ENCODE measurements at places on chromosomes 3 and 15. TPM values are rescaled to one million over a fixed set of nuclear protein-coding genes. Genes with fewer than 3 reads are reported as not detected.

CCNB2 gene
- total RNA-seq: 120 TPM

DNA sequence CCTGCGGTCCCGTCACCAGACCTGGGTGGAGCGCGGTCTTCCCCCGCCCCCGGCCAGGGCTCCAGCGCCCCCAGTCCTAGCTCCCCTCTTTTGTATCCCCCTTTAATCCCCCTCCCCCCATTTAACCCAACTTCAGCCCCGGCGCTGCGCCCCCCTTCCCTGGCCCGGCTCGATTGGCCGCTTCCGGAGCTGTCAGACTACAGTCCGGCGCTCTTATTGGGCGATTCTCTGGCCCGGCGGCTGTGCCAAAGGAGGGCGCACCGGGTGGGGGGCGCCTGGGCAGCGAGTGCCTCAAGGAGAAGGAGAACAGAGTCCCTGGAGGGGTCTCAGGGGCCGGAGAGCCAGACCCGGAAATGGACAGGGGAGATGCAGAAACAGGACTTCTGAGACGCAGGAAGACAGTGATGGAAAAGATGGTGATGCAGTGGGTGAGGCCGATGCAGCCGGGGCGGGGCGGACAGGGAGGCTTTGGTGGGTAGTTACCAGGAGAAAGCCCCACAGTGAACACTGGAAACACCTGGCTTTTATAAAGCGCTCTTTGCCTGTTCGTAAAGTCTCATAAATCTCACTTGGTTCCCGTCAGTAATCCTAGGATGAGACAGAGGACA is 1.2 kb upstream of the ADCY5 start:
- DNase-seq: no peak

DNA sequence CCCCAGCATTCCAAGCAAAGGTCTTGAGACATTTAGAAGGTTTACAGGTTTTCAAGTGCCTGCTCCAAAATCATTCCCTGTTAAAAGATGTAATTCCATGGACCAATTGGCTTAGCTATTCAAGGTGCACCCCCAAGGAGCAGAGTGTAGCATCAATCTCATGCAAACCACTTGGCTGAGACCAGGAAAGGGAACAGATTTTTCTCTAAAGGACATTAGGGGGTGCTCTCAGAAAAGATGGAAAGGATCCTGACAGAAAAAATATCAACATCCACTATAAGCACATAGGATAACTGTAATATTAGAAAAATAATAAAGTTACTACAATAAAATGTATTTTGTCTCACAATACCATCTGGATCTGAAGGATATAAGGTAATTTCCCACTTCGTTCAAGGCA is 328.0 kb upstream of the CDIN1 start:
- DNase-seq: no peak

DNA sequence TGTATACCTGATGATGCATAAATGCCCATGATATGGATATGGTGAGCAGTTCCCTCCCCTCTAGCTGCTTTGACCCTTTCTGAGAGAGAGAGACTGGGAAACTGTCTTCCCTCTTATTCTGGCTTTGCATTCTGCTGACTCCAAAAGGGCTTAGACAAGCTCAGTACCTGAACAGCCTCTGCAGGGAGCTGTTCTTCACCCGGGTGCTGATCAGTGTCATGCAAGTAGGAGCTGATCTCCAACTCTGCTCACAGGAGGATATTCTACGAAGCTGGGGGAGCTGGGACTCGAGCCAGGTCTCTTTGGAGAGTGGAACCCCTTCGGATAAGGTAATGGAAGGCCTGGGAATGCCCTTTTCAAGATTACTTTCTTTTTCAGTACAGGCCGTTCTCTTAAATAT is 237.1 kb downstream of the RYR3 start:
- DNase-seq: peak; percentile 9

RTP3 gene
- not detected for total RNA-seq

- DNase-seq: no peak
These were observed 17.5 kb upstream of the REC114 start for GRCh38 chr15:73425510-73425909.

WNT5A gene
- not detected for total RNA-seq

DNA sequence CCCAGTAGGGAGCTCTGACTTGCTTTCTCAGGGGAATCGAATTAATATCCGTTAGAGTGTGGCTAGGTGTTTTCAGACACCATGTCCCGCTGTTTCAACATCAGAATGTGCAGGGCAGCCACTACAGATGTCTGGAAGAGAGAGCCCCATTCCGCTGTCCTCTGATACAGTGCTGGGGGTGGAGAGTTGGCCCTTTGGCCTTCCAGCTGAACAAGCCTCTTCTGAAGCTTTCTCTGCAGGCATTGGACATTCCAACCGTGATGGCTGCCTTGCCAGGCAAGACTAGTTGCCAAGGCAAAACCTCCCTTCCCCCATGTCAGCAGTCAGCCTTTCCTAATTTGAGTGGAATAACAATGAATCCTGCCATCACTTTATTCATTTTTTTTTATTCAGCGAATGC is 1.5 kb downstream of the FAH start:
- DNase-seq: no peak

DNA sequence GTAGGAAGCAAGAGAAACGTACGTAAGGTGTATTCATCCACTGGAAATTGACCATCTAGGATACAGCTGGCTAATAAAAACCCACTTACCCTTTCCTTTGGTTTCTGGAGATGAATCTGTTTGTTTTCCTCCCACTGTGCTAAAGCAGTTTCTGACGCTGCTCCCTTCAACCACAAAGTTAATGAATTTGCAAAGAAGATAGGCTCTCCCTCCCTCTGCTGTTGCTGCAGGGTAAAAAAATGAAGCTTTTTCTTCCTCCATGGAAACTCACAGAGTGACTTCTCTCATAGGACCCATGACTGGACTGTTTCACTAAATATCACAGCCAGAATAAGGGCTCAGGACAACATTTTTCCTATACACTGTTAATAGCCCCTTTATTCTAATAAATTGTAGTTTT is 172.1 kb upstream of the LRRN1 start:
- no peak for DNase-seq

DNA sequence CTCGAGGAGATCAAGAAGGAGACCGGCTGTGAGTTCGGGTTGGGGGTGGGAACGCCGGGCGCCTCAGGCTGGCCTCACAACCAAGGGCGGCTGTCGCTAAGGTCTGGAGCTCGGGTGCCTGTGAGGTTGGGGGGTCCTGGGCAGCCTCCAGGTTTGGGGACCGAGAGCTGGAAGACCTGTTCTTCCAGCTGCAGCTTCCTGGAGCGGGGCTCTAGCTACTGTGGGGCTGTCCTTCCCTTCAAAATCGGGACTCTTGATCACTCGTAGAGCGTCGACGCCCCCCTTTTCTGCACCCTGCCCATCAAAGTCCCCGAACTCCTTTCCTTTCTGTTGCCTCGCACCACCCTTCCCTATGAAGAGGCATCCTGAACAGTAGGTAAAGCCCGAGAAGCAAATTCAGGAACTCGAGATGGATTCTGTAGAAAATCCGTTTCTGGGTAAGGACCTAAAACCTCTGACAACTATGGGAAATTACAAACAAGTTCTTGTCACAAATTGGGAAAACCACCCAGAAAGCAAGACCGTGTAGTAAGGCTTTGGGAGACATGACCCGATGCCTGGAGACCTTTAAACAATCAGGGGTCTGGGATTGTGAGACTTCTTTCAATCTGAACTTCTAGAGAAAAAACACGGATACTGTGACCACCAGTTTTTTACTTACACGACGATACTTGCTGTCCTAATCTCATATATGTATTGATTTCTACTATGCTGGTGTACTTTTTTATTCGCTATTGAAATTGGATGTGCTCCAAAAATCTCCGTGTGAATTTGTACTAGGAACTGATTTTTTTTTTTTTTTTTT is 556 bp downstream of the CHP1 start:
- no peak for DNase-seq

GRCh38 chr15:79154483-79155135 is 64.0 kb upstream of the RASGRF1 start:
- no peak for DNase-seq

DNAH12 gene
- 0.04 TPM for total RNA-seq

DNA sequence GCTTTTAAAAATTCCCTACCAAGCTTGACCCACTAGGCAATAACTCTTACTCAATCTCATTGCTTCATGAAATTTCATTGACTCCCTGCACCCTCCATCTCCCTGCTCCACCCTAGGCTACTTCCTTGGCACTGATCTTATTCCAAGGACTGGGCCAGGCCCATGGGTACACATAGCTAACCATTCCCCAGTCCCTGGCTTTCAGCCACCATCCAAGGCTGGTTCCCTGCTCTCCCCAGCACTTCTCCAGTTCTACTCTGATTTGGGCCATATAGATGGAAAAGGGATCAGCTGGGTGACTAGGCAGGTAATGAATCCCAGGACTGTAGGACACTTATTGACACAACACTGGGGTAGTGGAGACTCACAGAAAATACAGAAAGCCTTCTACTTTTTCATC is 88.1 kb upstream of the NEO1 start:
- DNase-seq: no peak

SKOR1 gene
- 0.16 TPM for total RNA-seq

GRCh38 chr3:74643636-74644035 is 29.2 kb upstream of the CNTN3 start:
- DNase-seq: no peak

GRCh38 chr3:64358176-64358575 is 132.9 kb upstream of the PRICKLE2 start:
- no peak for DNase-seq

- no peak for DNase-seq
These were observed 160.7 kb downstream of the STAC start for GRCh38 chr3:36540888-36541518.

DNA sequence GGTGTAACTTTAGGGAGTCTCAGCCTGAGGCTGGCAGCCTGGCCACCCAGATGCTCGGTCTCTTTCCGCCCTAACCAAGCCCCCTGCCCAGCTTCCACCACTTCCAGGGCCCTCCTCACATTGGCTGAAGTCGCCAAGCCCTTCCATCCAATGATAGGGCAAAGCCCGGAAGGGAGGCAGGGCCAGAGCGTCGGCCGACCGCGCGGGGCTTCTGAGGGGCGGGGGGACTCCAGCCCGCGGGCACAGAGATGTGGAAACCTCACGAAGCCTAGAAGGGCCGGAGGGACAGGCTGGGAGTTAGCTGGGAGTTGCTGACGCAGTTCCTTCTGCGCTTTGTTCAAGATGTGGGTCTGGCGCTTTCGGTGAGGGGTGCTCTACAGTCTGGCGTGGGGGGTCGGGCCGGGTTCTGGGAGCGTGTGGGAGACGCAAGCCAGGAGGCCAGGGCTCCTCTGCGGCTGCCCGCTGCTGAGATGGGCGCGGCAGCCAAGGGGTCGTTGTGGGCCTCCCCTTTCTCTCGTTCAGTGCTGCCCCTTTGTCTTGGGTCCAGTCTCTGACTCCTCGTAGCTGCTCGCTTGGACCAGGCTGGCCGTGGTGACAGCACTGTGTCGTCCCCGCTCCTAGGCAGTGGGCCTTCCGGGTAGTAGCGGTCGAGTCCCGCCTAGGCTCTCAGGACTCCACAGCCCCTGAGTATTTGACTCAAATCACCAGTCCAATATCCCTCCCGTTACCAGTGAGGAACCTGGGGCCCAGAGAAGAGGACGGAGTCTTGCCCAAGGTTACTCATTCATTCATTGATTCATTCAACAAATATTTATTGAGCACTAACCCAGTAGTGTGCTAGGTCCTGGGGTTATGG is at the start of gene ZNF660:
Gene ZNF660, plus strand, starts transcription at position 319 of the 856 bp plus-strand sequence. CDS start 9,230 bp downstream, outside the sequence.
- no peak for DNase-seq

- DNase-seq: no peak
These were observed 2.4 kb upstream of the ETV5 start for GRCh38 chr3:186110975-186111974.

DNA sequence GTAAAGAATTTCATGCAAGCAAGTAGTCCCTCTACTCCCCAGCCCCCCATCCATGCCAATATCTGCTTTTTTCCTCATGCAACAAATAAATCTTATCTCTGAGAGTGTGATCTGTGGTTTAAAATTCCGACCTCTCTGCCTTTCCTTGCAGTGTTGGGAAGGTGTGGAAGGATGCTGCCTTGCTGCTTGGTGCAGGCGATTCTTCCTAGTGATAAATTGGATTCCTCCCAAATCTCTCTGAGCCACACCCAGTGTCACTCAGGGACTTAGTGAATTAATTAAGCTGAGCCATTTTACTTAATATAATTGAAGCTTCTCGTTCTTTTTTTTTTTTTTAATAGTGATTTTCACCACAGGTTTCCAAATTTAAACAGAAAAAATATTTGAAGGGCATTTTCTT is 3.4 kb downstream of the GAP43 start:
- DNase-seq: no peak

DNA sequence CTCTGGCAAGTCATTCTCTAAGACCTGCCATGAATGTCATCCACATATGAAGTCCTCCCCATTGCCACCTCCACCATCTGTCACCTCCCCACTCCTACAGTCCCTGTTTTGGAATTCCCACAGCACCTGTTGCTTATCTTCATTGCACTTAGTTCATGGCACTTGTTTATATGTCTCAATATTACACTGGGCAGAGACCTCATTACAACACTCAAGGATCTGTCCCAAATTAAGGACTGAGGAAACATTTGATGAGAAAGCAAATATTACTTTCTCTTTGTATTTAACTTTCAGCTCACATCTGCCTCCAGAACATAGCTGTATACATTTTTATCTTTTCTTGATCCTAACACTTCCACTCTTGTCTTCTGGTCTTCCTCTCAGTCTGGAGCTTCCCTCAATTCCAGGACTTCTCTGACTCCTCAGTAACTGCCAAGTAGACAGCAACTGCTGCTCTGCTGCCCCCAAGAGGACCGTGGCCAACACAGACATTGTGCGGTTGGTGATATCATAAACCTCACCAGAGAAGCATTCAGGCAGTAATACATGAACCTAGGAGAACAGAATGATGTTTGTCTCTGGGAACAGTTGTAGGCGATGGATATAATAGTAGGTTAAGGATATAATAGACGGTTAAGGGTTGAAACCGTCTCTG is 45.0 kb upstream of the FGF12 start:
- DNase-seq: no peak

All from activated naive CD4-positive, alpha-beta T cell treated with anti-CD3 and anti-CD28 coated beads, Interleukin-2, amount 50 U/mL, for 72 hours (primary cell).